Myocyte (in vitro differentiated cells): ENCODE measurements at places on chromosomes 12 and 14. TPM values are rescaled to one million over a fixed set of nuclear protein-coding genes. Genes with fewer than 3 reads are reported as not detected.

PPP4R4 gene
- 0.75 and 1.2 TPM in 2 replicates for total RNA-seq

ACVR1B gene
- 8.1 and 9.6 TPM in 2 replicates for total RNA-seq

USP44 gene
- 0.05 TPM in 1 of 2 replicates, not detected in the other for total RNA-seq

DNA sequence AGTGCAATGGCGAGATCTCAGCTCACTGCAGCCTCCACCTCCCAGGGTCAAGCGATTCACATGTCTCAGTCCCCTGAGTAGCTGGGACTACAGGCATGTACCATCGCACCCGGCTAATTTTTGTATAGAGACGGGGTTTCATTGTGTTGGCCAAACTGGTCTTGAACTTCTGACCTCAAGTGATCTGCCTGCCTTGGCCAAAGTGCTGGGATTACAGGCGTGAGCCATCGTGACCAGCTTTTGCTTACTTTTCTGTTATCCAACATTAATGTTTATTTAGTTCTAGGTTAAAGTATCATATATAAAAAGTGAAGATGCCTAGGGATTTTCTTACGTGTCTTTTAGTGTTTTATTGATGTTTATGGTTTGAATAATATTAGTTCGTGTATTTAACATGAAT, 28.9 kb upstream of the CCT2 start:
- DNase-seq: no peak

- no peak for DNase-seq
Measured at GRCh38 chr12:4141348-4142270, 132.0 kb upstream of the CCND2 start.

- DNase-seq: no peak
Measured at GRCh38 chr12:89299931-89300330, 52.4 kb downstream of the DUSP6 start.

GRCh38 chr12:67826946-67827720, 162.1 kb upstream of the IFNG-AS1 start:
- DNase-seq: peak; percentile 42

DNA sequence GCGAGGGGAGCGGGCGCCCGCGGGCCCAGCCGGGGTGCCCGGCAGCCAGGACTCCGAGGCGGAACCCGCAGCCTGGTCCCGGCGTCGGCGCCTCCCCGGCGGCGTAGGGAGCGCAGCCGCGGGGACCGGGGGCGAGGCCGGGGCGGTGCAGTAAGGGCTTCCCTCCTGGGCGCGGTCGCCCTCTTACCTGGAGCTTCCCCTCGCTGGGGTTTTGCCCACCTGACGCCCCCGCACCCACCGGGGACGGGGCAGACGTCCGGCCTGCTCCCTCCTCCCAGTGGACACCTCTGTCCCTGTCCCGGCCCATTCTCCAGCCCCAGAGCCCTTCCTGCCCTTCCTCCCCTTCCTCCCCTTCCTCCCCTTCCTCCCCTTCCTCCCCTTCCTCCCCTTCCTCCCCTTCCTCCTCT, 413 bp upstream of the TUBA1C start:
- DNase-seq: no peak
